ENCODE measurements at places on chromosomes 13 and 19.
A peak's percentile ranks its signal among the peaks of the same experiment; 100 is the strongest.

GRCh38 chr19:31826325-31826724 lies 477.1 kb upstream of the TSHZ3 start:
- DNase-seq: no peak

DNA sequence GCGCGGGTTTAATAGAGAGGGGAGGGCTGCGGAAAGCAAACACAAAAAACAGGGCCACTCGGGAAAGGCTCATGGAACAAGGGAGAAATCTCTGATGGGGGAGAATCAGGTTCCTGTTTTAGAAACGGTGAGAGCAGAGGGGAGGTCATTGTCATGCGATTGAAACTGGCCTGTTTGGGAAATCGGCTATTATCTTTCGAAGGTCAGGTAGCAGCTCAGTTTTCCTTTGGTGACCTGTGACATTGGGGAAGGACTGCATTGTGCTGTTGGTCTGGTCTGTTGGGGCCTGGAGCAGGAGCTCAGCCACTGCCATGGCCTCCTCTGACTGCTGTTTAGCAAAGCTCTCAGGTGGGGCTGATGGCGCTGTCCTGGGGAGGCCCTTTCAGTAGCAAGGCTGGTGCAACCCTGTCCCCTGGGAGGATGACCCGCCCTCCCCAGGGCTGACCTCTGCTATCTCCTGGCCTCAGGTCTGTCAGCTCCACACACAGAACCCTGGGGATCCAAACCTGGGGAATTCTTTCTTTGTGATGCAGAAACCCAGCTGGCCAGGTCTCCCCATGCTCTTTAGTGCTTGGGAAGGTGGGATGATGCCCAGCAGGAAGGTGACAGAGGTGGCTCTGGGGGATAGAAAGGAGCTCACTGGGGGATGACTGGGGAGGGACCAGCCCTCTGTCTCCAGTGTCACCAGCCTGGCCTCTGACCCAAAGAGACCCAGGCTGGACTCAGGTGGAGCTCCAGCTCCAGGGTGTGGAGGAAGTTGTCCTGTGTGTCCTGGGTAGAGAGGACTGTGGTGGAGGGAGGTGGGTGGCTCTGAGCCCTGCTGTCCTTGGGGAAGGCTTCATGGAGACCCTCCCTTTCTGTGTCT lies 21.2 kb upstream of the CD177 start:
- no peak for DNase-seq

DNA sequence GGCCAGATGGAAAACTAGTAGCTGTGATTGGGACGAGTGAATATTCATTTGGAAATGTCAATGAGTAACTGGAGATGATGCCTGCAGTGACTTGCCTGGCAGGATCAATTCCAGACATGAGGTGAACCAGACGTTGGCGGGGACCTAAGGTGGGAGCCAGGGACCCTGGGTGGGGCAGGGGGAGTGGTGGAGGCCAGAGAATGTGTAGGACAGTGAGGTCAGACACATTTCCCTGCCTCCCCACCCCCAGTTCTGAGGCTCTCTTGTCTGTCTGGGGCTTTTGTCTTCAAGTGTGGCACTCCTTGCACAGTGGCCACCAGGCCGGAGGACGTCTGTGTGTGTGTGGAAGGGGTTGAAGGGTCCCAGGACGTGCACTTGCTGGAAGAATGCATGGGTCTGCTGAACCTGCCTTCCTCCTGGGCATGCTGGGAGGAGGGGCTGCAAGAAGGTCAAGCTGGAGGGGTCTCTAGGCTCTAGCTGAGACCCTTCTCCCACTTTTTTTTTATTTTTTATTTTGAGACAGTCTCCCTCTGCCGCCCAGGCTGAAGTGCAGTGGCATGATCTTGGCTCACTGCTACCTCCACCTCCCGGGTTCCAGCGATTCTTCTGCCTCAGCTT lies 51.6 kb downstream of the CHST8 start:
- no peak for DNase-seq

- DNase-seq: no peak
Measured at GRCh38 chr13:45410001-45410400, 8.2 kb downstream of the SLC25A30 start.

DNA sequence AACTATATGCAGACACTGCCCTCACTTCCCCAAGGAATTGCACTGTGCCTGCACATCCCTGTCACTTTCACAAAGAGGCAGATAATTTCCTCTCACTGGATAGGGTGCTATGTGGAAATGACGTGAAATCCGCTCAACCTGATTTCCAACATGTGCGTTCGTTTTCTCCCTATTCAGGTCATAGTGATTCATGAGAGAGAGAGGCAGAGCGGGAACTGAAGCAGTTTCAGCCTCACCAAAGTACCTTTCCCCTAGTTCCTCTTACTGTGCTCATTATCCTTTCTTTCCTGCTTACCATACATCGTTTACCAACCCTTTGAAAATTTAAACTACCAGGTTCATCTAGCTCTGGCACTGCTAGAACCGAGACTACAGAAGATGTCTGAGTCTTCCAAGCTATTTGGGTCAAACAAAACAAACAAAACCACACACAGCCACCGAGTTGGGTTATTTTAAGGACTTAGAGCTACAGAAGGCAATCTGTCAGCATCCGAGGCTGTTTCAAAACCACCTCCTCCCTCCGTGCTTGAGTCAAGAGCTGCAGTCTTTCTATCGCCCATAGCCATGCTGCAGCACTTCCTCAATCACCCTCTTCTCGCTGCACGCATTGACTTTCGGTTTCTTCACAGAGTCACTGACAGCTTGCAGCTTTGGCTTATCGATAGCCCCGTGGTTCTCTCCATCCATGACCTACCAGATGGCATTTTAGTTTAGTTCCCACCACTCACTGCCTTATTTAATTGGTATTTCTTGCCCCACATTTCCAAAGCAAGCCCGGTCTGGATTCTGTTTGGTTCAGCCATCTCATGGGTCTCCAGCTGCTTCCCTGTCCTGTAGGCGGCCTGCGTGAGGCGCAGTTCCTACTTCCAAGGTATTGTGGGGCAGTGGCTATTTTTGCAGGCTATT lies 1395.8 kb downstream of the EFNB2 start:
- peak; percentile 43 for DNase-seq

GRCh38 chr19:1873524-1874473 lies 10.4 kb upstream of the KLF16 start:
- DNase-seq: no peak

- no peak for DNase-seq
Measured at GRCh38 chr13:24004142-24004899, 107.0 kb upstream of the C1QTNF9B start.

- DNase-seq: no peak
Measured at GRCh38 chr13:30569901-30570576, 47.7 kb upstream of the USPL1 start.

DNA sequence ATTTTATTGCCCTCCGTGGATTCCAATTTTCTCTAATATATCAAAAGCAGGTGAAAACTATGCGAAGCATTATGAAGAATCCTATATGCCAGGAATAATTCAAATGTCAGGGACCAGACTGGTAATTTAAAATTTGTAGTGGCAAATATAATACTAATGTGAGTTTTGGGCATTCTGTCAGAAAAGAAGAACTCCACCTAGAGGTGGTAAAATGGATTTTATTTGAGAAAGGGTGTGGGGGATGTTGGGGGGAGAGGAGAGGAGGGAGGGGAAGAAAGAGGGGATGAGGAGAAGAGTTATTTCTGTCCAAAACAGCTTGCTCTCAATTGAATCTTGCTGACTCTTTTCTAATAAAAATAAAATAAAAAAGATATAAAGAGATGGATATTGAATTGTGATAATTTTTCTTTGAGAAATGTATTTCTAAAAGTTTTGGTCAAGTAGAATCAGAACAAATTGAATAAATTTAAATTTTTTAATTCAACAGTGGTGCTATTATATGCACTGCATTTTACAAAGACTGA lies 929.3 kb upstream of the SLITRK5 start:
- DNase-seq: no peak

- DNase-seq: no peak
Measured at GRCh38 chr19:9565900-9566705, 18.2 kb downstream of the ZNF121 start.

DNA sequence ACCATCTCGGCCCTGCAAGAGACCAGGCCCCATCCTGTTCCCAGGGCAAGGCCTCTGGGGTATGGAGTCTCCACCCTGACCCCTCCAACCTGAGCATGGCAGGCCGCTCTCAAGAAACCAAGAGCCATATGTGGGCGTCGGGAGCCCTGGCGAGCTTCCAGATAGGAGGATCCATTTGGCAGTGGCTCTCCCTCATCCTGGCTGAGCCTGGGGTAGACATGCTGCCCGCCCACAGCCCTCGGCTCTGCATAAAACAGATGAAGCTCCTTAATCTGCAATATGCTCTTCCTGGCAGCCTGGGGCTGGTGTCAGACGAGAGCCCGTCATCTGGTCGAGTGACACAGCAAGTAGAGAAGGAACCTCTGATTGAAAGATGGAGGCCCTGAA lies 6.1 kb downstream of the ATP13A1 start:
- no peak for DNase-seq

Measured in stimulated activated CD4-positive, alpha-beta T cell treated with anti-CD3 and anti-CD28 coated beads, Interleukin-4, amount 100 ng/mL, for 1 hour (primary cell).